ENCODE measurements at places on chromosomes 2 and 18.

GRCh38 chr2:175309799-175310198 is 128.3 kb upstream of the ATP5MC3 start:
- DNase-seq = no peak

GRCh38 chr18:10482985-10483949 is 28.8 kb downstream of the APCDD1 start:
- DNase-seq = no peak

DNA sequence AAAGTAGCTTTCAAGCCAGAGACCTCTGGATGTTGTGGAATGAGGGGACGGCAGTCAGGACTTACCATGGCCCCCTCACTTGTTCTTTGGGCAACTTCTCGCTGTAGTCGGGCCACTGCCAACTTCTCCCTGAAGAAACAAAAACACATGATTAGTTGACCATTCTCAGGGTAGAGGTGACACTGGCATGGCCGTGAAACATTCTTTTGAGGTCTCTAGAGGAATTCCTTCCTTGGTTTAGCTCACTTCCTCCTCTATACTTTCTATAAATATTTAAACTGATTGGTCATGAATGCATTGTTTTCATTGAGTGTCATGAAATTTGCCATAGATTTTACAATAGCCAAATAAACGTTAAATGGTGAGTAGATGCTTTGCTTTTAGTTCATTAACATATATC is 354.6 kb downstream of the NCKAP5 start:
- DNase-seq = no peak

DNA sequence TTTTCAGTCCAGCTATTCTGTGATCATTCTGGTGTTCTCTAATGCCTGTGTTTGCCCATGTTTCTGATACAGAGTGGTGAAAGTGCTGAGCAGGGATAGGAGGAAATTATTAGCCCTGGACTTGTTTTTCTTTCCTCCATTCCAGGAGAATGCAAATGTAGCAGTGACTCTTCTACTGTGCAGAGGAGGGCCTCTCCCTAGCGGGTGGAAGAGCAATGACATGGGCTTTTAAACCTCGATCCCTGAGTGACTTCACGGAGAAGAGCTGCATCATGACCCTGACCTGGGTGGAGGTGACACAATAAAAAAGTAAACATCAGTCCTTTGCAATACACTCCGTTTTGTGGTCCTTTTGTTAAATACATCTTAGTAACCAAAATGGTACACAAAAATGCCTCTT is 68.0 kb upstream of the NETO1 start:
- DNase-seq = no peak

- no peak for DNase-seq
Measured at GRCh38 chr2:227608561-227609338, 5.9 kb downstream of the SCYGR3 start.

GRCh38 chr2:186559848-186560247 is 30.0 kb upstream of the ITGAV start:
- no peak for DNase-seq

DNA sequence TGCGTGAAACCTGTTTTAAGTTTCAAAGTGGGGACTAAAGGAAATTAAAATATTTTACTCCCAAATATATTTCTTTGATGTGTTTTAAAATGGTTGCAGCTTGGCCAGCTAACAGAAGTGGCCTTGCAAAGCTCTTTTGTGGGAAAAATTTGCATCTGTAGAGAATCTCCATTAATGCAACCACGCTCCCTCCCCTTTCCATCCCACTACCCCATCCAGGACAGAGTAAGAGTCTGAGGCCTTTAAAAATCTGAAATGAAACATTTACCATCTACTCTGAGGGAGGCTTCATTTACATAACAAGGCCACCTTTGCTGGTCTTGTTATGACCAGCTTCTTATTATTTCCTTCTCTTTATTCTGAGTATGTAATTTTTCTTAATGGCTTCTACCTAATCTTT is 63.5 kb downstream of the STAT4 start:
- no peak for DNase-seq

GRCh38 chr18:4842751-4843150 is 354.3 kb downstream of the AKAIN1 start:
- no peak for DNase-seq

- DNase-seq = no peak
Measured at GRCh38 chr2:176453784-176454183, 184.5 kb downstream of the MTX2 start.

GRCh38 chr2:11434443-11434842 is 31.5 kb downstream of the E2F6 start:
- DNase-seq = no peak

GRCh38 chr2:83015035-83015715 is 1443.9 kb downstream of the SUCLG1 start:
- no peak for DNase-seq

GRCh38 chr18:80107426-80107825 is 1.6 kb upstream of the ADNP2 start:
- DNase-seq = no peak
